ENCODE measurements at places on chromosomes 11 and 22.

GRCh38 chr11:29623144-29623722, 393.6 kb downstream of the KCNA4 start:
- H3K36me3 ChIP-seq: no peaks in the 10 kb centered on the region
- 0 out of 2 replicates have a peak, but pooled peaks cover 3% of the 10 kb centered on the region for H3K4me1 ChIP-seq
- no peak overlapping the region for H3K27ac ChIP-seq
- no peak for DNase-seq

- H3K27ac ChIP-seq: no peak overlapping the region
- H3K36me3 ChIP-seq: no peaks in the 10 kb centered on the region
- H3K4me1 ChIP-seq: no peaks in the 10 kb centered on the region
- H3K4me3 ChIP-seq: no peak overlapping the region
These were observed 22.7 kb upstream of the SCUBE1 start for GRCh38 chr22:43365715-43366440.

DNA sequence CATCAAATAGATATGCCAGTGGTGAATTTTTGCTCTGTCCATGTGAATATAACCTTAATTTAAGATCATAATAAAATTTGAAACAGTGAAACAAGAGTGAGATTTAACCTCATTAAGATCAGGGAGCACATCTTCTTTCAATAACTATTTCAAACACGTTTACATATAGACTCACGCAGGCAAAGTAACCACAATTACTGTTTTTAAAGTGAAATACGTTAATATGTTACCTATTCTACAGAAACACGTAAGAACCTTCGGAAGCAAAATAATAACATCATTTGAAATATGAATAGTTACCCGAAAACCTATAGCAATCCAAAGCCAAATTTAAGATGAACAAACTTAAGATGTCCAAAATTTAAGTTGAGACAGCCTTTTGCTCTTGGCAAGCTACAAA, 136.2 kb upstream of the ZC3H12C start:
- DNase-seq: no peak
- no peaks in the 10 kb centered on the region for H3K27me3 ChIP-seq
- no peaks in the 10 kb centered on the region for H3K36me3 ChIP-seq
- H3K4me3 ChIP-seq: no peak overlapping the region

DNA sequence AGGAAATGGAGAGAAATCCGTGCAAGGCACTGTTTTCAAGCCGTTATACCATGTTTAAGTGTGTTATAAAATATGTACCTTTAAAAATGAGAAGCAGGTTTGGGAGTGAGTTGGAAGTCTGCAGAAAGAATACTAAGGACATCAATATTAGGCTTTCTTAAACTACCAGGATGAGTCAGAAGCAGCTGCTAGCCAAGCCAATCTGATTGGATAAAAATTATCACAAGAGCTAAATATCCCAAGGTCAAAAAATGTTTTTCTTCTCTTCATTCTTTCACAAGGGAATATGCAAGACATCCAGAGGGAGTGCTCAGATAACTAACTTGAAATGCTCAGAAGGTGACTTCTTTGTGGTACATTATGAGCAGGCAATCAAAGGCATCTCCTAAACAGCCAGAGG, 19.3 kb upstream of the CKAP5 start:
- DNase-seq: no peak
- H3K27ac ChIP-seq: no peak overlapping the region
- H3K36me3 ChIP-seq: no peaks in the 10 kb centered on the region
- H3K4me3 ChIP-seq: no peak overlapping the region

DNA sequence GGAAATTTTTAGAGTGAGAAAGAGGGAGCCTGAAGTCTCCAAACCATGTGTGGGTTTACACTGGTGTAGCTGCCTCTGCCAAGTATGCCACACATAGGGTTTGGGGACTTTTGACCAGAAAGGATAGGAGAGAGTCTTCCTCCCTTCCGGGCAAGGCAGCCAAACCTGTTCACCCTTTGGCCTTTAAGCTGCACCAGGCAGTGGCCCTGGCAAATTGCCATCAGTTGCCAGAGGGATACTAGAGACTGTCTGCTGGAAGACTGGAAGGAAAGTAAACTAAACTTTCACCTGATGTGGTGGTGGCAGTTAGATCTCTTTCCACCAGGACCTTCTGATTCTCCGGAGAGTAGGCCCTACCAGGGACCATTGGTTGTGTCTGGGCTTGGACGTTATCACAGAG, 1263.2 kb downstream of the FAM181B start:
- H3K4me1 ChIP-seq: 0 out of 2 replicates have a peak, but pooled peaks cover 3% of the 10 kb centered on the region
- no peak overlapping the region for H3K4me3 ChIP-seq
- DNase-seq: no peak
- H3K27ac ChIP-seq: no peak overlapping the region
- no peaks in the 10 kb centered on the region for H3K36me3 ChIP-seq

DNA sequence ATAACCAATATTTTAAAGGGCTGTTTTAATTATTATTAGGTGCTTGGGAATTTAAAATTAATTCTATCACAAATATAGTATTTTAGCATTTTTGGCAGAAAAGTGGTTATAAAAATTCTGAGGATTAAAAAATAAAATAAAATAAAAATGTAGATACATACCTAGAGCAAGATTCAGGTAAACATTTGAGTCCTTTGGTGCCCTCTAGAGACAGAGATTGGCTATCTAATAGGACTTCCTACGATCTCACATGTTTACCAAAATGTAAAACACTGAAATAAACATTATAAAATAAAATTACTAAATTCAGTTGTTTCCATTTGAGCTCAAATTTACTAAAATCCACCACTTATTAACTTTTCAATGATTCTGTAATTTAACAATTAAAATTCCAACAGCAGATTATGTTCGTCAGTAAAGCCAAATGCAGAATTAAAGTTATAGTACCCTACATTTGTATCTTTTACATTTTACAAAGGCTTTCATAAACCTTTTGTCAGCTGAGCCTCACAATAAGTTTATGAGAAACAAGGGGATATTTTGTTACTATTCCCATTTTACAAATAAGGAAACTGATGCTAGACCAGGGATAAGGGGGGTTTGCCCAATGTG, 27.7 kb downstream of the SLC36A4 start:
- H3K4me1 ChIP-seq: no peaks in the 10 kb centered on the region
- no peak overlapping the region for H3K4me3 ChIP-seq
- no peaks in the 10 kb centered on the region for H3K27me3 ChIP-seq
- peak; percentile 36 for DNase-seq

DNA sequence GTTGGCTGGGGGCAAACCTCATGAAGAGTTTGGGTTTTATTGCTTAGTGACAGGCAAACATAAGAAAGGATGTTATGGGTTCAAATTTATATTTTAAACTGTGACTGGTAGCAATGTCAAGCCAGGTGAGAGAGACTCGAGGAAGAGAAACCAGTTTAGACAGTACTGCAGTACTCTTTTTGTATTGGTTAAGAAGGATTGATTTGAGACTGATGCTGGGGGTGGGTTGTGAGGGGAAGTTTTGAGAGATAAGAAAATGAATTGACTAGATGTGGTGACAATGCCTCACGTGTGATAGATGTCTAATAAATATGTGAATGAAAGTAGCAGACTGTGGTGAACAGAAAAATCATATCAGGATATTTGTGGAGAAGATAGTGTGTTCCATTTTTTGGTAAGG, 142.4 kb downstream of the DDX10 start:
- H3K27me3 ChIP-seq: no peaks in the 10 kb centered on the region
- no peaks in the 10 kb centered on the region for H3K36me3 ChIP-seq
- 0 out of 2 replicates have a peak, but pooled peaks cover 4% of the 10 kb centered on the region for H3K4me1 ChIP-seq
- no peak for DNase-seq
- H3K4me3 ChIP-seq: no peak overlapping the region

DNA sequence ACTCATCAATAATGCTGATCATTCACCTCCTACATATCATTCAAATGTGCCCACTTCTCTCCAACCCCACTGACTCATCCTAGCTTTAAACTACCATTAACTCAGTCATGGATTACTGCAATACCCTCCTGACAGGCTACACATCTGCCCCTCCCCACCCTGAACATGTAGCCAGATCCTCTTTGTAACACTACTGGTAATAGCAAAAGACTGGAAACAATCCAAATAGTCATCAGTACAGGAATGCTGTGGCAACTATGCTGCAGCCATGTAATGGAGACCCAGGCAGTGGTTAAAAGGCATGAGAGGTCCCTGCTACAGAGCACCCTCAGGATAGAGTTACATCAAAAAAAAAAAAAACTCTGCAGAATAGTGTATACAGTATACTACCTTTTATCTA, 16.6 kb downstream of the SLC43A3 start:
- no peak overlapping the region for H3K27ac ChIP-seq
- no peak for DNase-seq
- no peak overlapping the region for H3K4me3 ChIP-seq

Measured in Caco-2 (cell line).